ENCODE measurements at places on chromosomes 12 and 14.

DNA sequence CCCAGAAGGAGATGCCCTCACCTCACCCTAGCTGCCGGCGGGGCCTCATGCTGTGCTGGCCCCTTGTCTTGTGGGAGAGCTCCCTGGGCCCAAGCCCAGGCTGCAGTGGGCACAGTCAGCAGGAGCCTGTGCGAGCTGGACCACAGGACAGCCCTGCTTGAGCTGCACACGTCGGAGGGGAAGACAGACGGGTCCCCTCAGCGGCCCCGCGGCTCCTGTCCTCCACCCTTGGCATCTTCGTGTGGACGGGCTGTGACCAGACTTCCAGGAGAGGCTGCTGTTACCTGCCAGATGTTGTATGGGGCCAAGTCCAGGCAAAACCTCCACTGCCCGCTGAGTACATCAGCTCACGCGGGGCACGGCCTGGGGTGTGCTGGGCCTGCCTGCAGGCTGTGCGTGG is 9.4 kb upstream of the TEX22 start:
- no peak for DNase-seq

DNA sequence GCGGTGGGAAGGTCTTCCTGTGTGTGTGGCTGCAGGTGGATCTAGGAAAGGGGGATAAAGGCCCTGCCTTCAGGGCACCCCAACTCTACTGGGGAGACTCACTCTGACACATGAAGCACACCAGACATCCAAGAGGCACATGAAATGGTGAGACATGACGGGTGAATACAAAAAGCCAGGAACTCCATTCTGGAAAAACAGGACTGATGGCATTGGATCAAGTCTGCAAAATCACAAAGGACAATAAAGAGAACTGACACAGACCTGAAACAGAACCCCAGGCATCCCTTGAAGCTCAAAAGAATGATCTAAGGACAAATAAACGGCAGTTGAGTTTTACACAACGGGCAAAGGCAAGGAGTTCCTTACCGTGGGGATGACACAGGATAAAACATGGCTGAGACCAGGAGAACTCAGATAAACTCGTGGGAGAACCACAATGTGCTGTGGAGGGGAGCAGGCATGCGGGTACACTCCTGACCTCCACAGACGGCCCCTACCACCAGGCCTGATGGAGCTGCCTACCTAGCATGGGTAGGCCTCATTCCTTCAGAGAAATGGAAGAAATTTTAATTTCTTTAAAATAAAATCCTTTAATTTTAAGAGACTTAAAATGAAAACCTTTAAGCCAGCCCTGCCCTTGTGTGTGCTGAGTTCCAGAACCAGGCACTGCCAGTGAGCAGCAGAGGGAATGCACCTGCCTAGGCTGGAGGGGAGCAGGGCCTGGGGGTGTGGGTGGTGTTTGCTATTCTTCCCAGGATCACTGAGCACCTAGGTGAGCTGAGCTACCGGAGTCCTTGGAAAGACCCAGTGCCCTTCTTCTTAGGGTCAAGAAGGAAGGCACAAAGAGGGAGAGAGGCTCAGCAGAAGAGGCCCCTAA is 100.1 kb downstream of the SINHCAF start:
- DNase-seq, result no peak

DNA sequence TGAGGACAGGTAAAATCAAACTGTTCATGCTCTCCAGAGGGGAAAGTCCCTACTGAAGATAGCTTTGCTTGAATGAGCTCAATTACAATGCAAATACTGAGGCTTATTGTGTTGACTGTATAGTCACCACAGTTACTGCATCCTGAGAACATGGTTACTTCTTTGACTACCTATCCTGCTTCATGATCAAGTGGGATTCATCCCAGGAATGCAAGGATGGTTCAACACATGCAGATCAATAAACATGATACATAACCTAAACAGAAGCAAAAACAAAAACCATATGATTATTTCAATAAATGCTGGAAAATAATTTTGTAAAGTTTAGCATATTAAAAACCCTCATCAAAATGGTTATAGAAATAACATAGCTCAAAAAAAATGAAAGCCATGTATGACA is 32.9 kb upstream of the P2RX7 start:
- no peak for DNase-seq

DNA sequence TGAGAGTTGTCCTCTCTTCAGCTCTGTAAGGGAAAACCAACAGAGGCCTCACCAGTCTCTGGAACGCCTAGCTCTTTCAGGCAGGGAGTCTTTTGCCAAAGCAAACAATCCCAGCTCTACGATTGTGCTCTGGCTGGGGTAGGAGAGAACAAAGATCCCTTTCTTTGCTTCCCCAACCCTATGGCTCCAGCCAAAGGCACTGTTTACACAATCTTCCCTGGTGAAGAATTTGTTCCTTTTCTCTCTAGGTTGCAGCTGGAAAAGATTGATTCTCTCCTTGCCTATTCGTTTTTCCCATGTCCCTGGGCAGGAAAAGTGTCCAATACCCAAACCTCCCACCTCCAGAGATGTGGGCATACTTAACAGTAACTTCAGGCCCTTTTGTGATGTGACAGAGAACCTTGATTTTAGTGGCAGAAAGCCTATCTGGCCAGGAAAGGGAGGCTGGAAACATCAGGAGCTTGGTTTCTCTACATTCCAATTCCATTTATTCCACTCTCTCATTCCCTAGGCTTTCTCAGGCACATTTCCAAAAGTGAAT is 16.8 kb downstream of the ATP5MC2 start:
- no peak for DNase-seq

DNA sequence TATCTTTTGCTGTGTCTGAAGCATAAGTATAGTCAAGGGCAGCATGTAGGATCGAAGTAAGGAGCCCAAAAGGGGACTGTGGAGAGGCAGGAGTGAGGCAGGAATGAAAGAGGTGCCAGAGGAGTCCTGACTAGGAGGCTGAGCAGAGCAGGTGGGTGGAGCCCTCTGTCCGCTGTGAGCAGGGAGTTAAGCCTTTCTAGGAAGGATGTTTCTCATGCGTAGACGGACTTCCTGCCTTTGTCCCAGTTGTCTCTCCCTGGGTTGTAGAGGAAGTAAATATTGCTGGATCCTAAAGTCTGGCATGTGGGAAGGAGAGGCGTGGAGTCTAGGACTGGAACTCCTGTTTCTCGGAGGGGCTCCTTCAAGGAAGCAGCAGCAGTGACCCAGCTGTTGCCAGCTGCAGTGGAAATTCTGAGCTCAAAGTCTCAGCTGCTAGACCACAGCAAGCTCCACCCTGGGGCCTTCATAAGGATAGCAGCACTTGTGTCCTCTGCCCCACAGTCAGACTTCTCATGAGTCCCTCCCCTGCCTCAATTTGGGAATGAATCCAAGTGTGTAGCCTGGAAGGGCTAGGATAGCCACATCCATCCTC is 44.0 kb downstream of the RBMS2 start:
- no peak for DNase-seq

Data from stimulated activated CD4-positive, alpha-beta T cell treated with anti-CD3 and anti-CD28 coated beads, Interleukin-12 subunit alpha, Interleukin-12 subunit beta, amount 100 ng/mL, for 48 hours (primary cell).